Fibroblast of the conjunctiva (primary cell): ENCODE measurements at places on chromosomes 12 and 14.

- no peak for DNase-seq
Measured at GRCh38 chr14:68888883-68889282, 90.2 kb downstream of the ACTN1 start.

DNA sequence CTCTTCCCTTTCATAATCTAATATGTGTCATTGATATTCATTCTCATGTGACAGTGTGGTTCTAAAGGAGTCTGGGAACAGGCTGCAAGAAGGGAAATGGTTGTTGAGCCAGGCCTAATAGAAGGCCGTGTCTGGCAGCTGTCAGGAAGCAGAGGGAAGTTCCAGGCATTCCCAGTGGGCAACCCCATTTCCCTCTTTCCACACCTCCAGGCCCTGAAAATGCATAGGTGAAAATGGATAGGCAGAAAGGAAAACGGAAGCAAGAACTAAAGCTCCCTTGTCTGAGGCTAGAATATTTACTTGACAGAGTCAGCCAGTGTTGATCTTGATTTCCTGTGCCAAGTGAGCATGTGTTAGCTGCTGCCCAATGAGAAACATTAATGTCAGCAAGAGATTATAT is 97.7 kb downstream of the PPM1A start:
- DNase-seq = no peak

DNA sequence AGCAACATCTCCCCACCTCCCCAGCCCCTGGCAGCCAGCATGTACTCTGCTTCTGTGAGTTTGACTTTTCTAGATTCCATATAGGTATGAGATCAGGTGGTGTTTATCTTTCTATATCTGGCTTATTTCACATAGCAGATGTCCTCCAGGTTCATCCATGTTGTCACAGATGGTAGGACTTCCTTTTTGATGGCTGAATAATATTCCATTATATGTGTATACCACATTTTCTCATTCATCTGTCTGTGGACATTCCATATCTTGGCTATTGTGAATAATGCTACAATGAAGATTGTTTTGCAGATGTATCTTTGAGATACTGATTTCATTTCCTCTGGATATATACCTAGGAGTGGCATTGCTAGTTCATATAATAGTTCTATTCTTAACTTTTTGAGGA is 18.4 kb downstream of the ALKBH2 start:
- no peak for DNase-seq

DNA sequence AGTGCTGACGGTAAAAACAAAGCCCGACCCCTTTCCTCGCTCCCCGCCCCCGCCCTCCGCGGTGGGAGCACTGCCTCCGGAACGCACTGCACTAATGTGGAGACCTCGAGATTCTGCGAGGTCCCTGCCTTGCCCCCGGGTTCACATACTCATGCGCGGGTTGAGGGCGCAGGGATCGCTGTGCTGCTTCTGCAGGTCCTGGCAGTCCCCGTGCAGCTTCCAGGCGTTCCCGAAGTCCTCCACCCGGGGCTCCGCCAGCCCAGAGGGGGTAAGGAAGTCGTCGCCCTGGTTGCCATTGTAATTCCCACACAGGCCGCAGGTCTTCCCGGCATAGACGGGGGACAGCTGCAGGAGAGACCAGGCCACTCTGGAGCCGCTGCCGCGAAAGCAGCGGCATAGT is 66.8 kb downstream of the VWF start:
- DNase-seq = no peak

- DNase-seq = no peak
Measured at GRCh38 chr14:74907744-74908143, 15.3 kb downstream of the RPS6KL1 start.

DNA sequence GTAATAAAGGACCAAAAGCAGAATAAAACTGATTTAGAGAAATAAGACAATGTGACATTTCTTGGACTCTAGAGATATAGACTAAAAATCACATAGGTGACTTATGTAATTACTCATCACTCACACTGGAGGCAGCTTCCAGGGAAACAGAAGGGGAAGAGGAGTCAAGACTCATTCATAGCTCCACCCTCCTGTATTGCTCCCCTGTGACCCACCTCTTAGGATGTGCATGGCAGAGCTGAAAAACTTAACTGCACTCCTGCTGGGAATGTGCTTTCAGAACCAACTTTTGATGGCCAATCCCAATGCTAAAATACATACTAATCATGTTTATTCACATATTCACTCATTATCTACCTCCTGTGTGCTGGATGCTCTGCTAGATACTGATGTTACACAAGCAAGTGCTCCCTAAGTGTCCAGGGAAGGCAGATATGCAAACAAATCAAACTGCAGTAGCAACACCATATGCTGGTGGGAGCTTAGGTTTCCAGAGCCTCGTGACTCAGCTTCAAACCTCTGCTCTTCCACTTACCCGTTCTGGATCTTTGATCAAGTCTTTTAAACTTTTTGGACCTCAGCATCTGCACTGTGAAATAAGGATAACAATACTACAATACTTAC is 316.1 kb downstream of the GALC start:
- no peak for DNase-seq

DNA sequence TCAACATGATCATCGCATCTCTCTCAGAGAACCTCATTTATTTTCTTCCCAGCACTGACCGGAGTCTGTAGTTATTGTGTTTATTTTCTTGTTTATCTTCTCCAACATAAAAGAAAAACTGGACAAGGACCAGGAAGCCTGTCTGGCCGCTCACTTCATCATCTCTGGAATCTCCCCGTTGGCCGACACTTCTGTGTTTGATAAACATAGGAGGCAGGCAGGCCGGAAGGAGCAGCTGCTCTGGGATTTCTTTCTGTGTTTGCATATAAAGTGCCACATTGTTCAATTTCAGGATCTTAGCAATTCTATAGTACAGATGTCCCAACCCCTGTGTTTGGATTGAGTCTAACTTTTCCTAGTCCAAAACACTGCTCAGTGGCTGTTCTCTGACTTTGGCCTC is 53.3 kb downstream of the ACACB start:
- no peak for DNase-seq
